ENCODE measurements at places on chromosomes 7 and 10.
A peak's percentile ranks its signal among the peaks of the same experiment; 100 is the strongest.

- peak; percentile 12 for DNase-seq
Measured at GRCh38 chr10:98745645-98746044, 298.9 kb upstream of the HPS1 start.

DNA sequence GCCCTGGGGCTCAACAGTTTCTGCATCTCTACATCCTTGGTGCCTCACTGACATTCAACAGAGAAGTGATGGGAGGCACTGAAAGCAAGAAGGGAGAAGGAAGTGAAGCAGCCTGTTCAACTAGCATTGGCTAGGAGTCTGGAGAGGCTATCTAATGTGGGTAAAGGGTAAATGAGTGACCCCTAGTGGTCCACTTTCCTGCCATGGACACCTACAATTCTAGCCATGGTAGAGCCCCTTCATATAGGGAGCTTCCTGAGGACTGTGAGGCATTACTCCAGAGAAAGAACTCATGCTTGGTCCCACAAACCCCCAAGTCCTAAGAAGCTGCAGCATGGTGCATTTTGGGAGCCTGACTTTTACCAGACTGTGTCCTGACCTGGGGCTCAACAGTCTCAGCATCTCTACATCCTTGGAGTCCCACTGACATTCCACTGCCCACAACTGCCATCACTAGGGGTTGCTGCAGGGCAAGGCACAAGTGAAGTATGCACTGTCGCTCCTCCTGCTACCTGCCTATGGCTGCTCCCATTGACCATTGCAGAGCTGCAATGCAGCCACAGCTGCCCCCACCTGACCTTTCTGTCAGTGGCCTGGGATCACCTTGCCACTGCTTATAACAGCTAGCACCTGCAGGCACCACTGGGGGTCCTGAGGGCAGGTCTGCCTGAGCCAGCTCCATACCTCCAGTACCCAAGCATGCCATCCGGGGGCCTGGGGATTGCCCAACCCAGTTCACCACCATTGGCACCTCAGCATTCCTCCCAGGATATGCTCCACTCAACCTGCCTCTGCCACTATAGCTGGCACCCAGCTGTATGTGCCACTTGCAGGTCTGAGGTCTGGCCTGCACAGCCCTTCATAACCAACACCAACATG, 44.1 kb upstream of the CDK6 start:
- peak; percentile 33 for DNase-seq

- DNase-seq, result no peak
Measured at GRCh38 chr10:102003541-102003940, 52.4 kb downstream of the ARMH3 start.

GRCh38 chr7:147079921-147080420, 963.4 kb downstream of the CNTNAP2 start:
- DNase-seq, result no peak

GRCh38 chr7:27248911-27249723, 6.5 kb downstream of the EVX1 start:
- DNase-seq, result no peak

- no peak for DNase-seq
Measured at GRCh38 chr10:106338486-106338885, 826.0 kb downstream of the SORCS1 start.

DNA sequence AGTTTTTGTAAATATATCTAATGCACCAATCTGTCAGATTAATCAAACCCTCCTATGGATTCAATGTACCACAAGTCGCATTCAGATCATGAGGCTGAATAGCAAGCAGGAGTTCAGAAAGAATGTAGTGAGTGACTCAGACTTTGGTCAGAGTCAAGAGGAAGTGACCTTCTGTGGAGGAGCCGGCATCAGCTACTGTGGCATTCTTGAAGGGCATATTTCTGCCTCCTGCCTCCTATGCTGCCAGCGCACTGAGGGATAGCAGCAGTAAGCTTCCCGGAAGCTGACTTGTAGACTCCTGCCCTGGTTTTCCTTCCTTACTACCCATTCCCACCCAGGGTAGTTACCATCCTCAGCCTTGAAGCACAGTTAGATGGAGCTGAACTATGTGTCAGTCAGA, 867.5 kb downstream of the NRG3 start:
- DNase-seq, result no peak

GRCh38 chr7:130400120-130400572, 19.9 kb downstream of the CPA1 start:
- DNase-seq, result no peak

DNA sequence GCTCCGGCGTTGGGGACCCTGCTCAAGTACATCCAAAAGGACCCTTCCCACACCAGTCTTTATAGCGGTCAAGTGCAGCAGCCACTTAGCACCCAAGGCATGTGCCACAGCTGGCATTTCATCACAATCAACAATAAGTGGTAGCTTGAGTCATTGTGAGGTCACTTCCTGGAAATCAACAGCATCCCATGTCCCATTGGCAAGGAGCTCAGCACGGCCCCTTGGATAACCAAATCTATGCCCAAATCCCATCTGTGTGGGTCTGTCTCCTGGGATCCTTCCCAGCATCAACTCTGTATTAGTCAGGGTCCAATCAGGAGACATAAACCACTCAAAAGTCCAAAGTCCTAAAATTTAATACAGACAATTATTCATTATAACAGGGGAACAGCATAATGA, 27.1 kb downstream of the MDH2 start:
- DNase-seq, result no peak

DNA sequence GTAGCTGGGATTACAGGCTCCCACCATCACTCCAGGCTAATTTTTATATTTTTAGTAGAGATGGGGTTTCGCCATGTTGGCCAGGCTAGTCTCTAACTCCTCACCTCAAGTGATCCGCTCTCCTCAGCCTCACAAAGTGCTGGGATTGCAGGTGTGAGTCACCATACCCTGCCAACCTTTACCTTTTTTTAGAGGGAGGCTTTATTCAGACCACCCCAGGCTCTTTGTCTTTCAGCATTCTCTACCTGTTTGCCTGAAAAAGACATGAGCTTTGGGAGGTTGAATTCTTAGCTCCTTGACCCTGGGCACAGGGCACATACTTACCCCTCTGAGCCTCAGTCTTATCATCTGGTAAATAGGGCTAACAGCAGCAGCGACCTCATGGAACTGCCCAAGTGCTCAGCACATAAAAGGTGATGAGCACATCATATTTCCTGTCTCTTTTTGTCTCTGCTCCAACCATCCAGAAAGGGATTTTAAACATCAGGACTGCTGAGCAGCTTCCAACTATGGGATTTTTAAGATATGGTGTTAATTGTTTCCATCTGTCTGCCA, 17.0 kb downstream of the FRMPD2 start:
- peak; percentile 2 for DNase-seq

DNA sequence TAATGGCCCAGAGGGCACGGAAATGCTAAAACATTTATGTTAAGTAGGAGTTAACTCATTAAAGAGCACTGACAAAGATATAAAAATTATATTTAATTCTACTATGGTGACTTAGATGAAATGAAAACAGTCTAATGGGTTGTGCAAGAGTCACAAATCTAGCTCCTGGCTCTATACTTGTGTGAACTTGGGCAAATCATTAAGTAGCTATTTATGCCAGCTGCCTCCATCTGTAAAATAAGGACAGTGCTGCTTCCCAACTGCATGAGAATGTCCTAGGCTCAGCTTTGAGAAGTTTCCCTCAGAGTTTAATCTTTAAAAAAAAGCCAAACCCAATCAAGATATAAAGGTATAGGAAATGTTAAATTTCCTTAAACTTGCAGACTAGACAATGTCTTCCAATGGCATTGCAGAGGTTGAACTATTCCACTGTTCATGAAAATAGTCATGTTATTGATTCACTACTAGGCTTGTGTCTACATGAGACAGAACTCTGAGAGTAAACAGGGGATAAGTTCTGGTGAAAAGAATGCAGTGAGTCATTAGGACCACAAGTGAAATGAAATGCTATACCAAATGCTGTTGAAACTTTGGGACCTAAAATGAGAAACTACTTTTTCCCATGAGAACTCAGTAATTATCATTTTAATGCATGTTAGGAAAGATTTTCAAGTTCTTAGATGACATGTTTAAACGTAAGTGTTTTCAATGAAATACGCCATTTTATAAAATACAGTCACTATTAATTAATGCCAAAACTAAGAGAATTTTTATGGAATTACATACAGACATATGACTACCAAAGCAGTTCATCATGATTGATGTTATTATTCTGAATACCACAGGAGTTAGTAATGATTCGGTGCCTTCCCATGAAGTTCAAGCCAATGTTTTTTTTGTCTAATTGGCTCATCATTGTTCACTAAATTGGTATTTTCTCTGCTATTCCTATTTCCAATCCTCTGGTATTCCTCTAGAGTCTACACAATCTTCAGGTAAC, 84.2 kb downstream of the CDK6 start:
- no peak for DNase-seq

- DNase-seq, result peak; percentile 54
Measured at GRCh38 chr7:129008645-129009414, 46.1 kb downstream of the TNPO3 start.

GRCh38 chr7:70384891-70385290, 747.1 kb upstream of the GALNT17 start:
- no peak for DNase-seq

DNA sequence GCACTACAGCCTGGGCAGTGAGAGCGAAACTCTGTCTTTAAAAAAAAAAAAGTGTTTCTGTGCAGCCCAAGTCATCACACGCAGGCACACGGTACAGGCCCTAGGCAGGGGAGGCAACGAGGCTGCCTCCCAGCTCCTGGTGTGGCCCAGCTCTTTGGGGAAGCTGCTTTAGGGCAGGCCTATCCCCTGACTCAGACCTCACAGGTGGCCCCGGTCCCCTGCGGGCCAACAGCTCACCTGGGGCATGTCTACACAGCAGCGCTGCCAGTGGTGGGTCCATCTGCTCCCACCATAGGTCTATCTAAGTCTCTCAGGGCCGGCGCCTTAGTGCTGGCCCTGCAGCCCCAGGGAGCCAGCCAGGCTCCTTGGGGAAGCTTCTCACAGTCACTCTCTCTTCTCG, 31.4 kb downstream of the ZAN start:
- DNase-seq, result no peak

GRCh38 chr10:14800397-14800796, 25.7 kb upstream of the FAM107B start:
- DNase-seq, result no peak

DNA sequence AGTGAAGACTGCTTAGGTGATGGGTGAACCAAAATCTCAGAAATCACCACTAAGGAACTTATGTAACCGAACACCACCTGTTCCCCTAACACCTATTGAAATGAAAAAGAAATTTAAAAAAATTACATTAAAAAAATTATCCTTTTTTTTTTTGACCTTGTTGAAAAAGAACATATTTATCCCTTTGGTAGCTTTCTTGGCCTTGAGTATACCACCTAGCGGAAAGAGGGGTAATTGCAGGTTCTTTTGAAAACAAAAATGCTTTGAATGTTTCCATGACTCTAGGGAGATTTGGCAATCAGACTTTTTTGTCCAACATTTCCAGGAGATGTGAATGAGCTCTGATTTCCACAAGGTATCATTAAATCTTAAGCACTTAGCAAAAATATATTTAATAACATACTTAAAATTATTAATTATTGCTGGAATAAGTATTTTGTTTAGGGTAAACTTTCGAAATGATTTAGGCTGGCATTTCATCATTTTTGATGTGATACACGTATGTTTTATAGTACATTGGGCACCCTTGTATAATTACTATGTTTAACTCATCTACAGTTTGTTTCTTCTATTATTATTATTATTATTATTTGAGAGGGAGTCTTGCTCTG, 47.0 kb upstream of the ELMO1 start:
- DNase-seq, result peak; percentile 55

DNA sequence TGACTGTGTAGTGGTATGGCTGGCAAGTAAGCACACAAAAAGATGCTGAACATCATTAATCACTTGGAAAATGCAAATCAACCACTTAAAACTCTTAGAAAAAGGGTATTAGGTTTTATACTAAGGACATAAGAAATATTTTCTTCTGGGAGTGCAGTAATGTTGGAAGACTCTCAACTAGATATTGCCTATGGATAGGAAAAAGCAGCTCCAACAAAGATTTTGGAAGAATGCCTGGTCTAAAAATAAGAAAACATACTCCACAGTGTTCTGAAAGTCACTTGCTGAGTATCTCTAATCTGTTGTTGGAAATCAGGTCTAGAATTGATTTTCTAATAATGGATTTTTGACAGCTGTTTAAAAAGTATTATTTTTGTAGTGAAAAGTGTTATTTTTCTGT, 50.8 kb upstream of the PHYHIPL start:
- no peak for DNase-seq

DNA sequence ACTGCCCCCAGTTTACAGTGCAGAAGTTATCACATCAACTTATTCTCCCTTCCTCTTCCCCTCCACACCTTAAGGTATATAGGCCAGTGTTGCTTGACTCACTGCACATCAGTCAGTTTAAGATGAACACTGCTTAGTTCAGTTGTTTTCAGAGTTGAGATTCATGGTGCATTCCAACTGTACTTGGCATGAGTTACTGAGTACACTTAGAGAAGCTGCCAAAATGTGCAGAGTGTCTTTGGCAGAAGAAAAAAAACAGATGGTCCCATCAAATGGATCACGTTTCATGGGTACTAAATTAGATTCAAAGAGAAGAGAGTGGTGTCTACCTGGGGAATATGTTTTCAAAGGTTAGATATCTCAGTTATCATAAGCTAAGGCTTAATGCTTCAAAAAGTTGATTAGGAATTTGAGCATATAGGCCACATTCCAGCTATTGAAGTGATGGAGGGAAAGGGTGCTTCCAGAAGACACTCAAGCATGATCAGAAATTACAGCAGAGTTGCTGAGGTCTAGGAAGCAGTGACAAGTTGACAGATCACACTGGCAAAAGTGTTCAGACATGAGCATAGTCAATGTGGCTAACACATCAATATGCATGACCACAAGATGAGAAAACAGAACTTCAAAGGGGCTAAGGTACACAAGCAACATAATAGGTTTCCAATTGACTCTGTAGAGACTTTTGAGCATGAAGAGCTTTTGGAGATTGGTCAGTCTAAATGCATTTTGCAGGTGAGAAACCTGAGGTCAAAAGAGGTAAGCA, 579.2 kb upstream of the CELF2 start:
- no peak for DNase-seq

DNA sequence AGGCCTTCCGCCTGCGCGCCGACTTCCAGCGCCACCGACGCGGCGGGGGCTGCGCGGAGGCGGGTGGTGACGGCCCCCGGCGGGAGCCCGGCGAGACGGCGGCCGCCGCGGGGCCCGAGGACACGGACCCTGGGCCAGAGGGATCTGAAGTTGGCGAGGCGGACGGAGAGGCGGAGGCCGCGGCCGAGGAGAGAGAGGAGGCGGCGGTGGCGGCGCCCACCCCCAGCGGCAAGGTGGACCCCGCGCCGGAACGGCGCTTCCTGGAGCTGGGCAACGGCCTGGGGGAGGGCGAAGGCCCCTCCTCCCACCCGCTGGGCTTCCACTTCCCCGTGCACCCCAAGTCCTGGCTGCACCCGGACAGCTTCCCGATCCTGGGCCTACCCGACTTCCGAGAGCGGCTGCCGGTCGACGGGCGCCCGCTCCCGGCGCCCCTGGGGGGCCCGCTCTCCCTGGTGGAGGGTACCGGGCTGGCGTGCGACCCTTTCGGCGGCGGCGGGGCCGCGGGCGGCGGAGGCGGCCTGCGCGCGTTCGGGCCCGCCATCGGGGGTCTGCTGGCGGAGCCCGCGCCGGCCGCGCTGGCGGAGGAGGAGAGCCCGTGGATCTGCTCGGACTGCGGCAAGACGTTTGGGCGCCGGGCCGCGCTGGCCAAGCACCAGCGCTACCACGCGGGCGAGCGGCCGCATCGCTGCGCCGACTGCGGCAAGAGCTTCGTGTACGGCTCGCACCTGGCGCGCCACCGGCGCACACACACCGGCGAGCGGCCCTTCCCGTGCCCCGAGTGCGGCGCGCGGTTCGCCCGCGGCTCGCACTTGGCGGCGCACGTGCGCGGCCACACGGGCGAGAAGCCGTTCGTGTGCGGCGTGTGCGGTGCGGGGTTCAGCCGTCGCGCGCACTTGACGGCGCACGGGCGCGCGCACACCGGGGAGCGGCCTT, 16.2 kb downstream of the ZNF316 start:
- no peak for DNase-seq

GRCh38 chr10:17278607-17279240, 50.7 kb downstream of the VIM start:
- no peak for DNase-seq

Measured in GM13976 (cell line).